Activated naive CD4-positive, alpha-beta T cell (primary cell): ENCODE measurements at places on chromosomes 3 and 15.

DNA sequence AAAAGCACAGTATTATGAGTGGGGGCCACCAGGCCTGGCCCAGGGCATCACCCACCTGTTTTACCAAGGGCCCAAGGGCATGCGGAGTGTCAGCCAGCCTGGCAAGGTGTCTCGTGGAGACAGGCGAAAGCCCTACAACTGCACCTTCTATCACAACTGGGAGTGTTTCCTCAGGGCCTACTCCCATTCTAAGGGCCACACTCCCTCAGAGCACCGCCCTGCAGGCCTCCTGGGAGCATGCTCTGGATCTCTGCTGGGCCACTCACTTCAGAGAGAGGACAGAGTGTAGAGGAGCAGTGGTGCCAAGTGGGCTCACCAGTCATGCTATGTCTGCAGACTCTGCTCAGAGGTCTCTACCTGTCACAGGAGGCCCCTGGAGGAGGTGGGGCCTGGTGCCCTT, 21.2 kb upstream of the CLK3 start:
- no peak for DNase-seq

GRCh38 chr3:127803619-127804018, 18.7 kb downstream of the MGLL start:
- DNase-seq: no peak

DNA sequence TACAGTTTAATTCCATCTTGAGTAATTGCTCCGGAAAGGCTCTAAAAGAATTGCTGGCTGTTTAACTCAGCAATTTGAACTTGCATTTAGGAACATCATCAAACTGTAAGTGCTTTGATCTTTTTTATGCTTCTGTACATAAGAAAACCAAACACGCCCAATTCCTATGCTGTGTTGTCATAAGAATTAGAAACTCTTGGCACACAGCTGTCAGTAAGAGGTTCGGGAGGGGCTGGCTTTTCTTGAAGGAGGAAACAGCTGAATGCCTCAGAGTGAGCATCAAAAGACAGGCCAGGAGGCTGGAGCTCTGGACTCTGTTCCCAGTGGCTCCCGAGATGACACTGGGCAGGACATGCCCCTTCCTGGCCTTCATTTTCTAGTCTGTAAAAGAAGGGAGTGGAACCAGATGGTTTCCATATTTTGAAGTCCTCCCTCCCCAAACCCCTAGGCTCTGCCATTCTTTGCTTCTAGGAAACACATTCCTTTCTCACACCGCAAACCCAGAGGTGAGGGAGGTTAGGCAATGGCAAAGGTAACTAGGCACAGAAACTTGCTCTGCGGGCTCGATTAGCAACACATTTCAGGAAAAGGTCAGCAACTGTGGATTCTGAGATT, 73.7 kb upstream of the DLG1 start:
- no peak for DNase-seq

DNA sequence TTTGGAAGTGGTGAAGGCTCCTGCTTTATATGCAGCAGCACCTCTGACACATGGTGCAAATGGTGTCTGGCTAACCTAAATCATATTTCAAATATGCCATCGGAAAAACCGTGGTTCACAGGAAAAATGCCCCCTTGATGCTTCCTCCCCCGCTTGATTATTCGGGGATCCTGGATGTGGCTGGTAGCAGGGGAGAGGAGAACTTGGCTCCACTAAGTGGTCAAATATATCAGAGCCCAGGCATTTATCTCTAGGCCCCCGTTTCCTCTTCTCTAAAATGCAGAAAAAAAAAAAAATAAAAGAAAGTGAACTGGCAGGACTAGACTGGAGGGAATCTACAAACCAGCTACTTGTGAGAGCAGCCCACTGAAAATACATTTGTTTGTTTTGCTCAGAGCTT, 18.2 kb upstream of the ATP2B2 start:
- DNase-seq: no peak

- no peak for DNase-seq
Observed at GRCh38 chr15:63870487-63871209, 36.9 kb upstream of the HERC1 start.

DNA sequence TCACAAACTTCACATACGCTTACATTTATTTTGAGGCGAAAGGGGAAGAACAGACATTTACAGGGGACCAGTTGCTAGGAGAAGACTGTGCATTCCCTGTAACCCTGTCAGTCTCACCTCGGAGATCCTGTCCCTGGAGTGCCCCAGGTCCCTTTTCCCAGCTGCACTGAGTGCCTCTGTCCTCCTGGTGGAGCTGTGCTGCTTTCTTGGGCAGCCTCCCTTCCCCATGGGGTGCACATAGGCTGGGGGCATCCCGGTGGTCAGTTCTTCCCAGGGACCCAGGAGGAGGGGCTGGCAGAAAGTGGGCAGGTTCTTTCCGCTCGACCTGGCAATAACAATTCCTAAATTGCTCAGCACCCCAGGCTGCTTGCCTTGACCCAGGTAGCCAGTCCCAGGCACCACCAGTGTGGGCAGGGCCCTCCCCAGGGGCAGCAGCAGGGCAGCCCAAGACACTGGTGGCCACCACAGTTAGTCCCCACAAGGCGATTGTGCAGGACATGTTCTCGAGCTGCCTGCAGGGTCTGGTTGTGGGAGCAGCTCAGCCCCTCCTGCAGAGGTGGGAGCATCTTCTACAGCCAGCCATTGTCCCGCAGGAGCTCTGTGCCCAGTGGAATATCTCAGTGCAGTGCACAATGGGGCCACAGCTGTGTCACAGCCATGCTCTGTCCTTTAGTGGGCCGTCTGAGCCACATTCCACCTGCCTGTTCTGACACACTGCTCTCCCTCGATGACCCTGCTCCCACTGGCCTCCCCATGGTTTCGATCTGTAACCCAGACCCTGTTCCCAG, 36.3 kb downstream of the APBA2 start:
- no peak for DNase-seq

- no peak for DNase-seq
Observed at GRCh38 chr15:90523373-90523772, 6.3 kb upstream of the CRTC3 start.

- DNase-seq: no peak
Observed at GRCh38 chr3:55085231-55085630, 157.4 kb upstream of the LRTM1 start.

GRCh38 chr15:65888981-65889380, 19.7 kb downstream of the RAB11A start:
- no peak for DNase-seq

DNA sequence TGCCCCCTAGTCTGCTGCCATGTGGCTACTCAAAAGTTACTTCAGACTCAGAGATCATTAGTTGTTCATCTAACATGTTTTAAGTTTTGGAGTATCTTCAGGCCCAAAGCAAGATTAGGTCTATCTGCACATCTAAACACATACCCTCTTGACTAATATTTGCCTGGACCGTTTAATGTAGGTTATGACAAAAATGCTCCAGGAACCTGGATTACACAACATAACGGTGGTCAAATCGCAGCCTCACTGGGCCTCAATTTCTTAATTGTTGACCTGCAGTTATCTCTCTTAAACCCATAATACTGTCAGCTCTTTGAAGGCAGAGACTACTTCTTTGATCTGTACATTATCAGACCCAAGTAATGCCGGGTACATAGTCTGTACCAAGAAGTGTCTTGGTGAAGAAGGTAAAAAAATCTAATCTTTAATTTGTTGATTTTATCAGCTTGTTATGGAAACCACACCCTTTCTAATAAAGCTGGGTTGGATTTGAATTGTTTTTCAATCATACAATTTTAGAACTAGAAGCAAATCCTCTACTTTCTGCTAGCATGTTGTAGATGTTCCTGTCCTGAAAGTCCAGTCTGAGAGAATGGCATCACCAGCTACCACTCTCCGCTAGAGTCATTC, 3.6 kb downstream of the SNRK start:
- no peak for DNase-seq

GRCh38 chr3:65677486-65678010, 361.2 kb downstream of the MAGI1 start:
- DNase-seq: no peak

GRCh38 chr3:65500398-65501306, 538.1 kb downstream of the MAGI1 start:
- no peak for DNase-seq

GRCh38 chr15:65991721-65992483, 122.6 kb downstream of the RAB11A start:
- no peak for DNase-seq

DNA sequence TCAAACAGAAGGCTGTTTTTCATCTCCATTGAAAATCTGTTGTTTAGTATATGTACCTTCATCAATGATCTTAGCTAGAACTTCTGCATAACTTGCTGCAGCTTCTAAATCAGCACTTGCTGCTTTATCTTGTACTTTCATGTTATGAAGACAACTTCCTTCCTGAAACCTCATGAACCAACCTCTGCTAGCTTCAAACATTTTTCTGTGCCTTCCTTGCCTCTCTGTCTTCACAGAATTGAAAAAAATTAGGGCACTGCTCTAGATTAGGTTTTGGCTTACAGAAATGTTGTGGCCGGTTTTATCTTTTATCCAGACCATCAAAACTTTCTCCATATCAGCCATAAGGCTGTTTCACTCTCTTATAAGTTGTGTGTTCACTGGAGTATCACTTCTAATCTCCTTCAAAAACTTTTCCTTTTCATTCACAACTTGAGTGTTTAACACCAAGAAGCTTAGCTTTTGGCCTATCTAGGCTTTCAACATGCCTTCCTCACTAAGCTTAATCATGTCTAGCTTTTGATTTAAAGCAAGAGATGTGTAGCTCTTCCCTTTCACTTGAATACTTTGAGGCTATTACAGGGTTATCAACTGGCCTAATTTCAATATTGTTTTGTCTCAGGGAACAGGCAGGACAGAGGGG, 78.6 kb downstream of the IGSF11 start:
- DNase-seq: no peak

GRCh38 chr3:53518495-53518981, 24.1 kb downstream of the CACNA1D start:
- DNase-seq: no peak

GRCh38 chr3:40713795-40714194, 189.0 kb downstream of the ZNF621 start:
- DNase-seq: no peak

DNA sequence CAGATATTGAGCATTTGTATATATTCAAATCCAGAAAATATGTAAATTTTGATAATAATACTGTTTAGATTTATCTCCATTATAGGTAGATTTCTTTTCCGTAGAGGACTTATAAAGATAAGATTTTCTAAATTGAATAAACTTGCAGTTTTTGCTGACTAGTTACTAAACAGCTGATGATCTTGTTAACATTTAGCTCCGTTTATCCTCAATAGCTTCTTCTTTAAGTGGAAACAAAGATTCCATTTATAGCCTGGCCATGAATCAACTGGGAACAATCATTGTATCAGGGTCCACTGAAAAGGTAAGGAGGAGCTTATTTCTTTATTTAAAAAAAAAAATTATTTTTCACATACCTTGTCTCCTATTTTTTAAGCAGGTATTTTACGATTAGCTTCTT, 16.7 kb downstream of the WDR48 start:
- no peak for DNase-seq

- no peak for DNase-seq
Observed at GRCh38 chr3:126888186-126888760, 94.6 kb upstream of the PLXNA1 start.

DNA sequence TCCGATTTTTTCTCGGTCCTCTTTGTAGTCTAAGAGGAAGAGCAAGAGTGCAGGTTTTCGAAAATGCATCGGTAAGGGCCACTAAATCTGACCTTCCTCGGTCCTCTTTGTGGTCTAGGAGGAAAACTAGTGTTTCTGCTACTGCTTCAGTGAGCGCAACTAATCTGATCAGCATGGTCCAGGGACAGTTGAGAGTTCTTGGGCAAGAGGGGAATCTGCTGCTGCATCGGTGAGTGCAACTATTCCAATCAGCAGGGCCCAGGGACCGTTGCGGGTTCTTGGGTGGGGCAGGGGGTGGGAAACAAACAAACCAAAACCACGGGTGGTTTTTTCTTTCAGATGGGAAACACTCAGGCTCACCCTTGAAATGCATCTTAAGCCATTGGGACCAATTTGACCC, 10.5 kb upstream of the OSBPL11 start:
- DNase-seq: no peak

DNA sequence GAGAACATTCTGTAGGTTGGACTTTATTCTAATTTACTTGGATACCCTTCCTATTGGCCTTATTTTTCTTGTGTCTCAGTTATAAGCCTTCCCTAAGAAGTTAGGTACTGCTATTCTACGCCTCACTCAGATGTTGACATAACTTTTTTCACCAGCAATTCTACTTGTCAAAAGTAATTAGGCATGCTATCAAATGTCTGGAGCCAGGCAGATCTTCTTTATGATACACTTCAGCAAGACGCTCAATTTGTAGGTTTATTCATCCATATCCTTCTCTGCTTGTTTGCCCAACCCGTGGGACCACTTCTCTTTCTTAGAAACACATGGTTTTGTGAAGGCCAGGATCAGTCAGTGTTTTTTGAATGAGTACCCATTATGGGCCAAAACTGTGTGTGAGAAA, 36.2 kb upstream of the COL8A1 start:
- DNase-seq: no peak

DNA sequence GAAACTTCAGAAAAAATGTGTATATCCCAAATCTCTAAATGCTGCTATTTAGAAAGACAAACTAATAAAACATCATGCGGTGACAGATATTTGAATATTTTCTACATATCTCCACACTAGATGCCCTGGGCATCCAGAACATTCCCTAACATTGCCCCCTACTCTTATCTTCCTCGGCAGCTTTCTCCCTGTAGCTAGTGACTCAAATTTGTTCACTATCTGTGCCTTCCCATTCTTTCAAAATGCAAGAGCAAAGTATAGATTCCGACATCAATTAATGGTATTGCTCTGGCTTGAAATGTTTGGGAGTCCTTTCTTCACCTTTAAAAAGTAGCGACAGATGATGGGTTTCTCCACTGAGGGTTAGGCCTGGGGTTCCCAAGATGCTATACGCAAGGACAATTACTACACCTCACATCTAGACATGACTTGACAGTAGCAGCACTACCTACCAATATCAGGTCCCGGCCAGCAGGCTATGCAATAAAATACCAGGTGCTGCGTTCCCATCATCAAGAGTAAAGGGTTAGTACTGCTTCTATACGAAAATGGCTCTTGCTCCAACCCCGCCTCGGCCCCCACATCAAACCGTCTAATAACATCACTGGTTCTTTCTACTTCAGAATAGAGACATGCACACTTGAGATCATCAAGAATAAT, 631 bp downstream of the UBR1 start:
- DNase-seq: no peak

- peak; percentile 20 for DNase-seq
Observed at GRCh38 chr15:40320931-40321371, 2.5 kb upstream of the INAFM2 start.

- DNase-seq: no peak
Observed at GRCh38 chr3:31312400-31312799, 220.3 kb upstream of the STT3B start.

DNA sequence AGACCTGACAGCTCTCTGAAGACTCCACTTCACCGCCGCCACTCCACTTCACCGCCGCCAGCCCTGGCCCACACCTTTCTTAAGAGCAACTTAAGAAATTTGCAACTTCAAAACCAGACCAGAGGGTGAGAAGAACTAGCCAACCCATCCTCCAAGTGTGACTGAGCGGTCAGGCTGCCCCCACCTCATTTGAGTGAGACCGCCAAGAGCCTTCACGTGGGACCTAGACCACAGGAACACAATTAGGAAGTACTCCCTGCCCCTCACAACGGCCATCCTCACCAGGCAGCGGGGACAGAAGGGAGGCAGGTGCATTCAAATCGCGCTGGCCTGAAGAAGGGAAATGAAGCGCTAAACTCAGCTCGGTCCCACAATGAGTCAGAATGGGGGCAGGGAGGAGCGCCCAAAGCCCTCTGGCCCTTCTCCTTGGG, 156.8 kb upstream of the BCL6 start:
- DNase-seq: no peak

GRCh38 chr3:20060974-20061685, 20.9 kb downstream of the KAT2B start:
- DNase-seq: no peak

- no peak for DNase-seq
Observed at GRCh38 chr3:157065201-157065600, 94.7 kb downstream of the CCNL1 start.
